T-helper 2 cell (primary cell): ENCODE measurements at places on chromosomes 16 and 17.
A peak's percentile ranks its signal among the peaks of the same experiment; 100 is the strongest.

DNA sequence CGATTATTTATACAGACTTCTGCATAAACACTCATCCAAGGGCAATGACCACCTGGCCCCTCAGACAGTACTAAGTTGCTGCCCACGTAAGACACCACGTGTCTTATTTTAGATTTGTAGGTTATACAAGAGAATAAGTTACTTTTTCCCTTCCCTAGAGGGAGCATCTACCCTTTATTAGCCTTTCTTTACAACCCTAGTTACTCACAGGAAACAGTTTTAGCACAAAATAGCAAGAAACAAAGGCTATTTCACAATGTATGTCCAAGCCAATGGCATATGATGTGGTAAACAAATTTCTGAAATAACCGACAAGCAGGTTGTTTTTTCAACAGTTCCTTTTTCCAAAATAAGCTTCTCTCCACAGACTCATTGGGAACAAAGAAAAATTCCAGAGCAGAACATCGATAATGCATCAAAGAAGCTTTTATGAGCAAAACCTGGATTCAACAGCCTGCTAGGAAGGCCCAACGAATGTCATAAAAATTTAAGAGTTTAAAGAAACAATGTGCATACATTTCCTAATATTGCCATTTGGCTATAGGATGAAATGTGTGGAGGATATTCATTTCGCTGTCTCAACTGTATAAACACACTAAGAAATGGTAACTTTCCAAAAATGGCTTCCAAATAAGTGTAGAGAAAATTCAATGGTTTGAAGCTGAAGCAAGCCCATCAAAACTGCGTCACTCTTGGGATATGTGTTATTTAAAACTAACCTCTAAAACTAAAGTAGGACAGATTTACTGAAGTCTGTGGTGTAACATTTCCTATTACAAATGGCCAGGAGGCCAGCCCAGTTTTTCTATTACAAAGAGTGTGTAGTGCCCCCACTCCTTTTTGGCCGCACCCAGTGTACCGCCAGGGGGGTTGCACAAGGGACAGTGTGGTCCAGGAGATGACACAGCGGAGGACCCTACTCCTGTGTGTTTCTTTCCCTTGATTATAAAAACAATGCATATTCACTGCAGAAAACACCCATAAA lies 50.4 kb upstream of the ERN1 start:
- DNase-seq: no peak

DNA sequence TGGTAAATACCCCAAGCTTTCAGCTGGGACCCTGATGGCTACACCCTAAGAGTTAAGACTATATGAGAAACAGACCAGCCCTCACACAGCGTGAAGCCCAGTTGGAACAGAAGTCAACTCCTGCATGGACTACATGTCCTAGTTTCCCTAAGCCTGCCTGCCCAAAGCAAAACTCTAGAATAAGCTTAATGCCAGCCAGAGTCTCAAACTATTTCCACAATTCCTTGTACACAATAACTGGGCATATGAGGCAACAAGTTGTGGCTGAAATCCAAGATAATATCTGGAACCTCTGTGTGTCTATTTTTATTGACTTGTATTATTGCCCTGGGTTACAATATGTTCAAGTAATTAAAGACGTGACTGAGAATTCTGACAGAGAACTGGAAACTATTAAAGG lies 19.4 kb downstream of the MYH10 start:
- DNase-seq: no peak

GRCh38 chr17:41556306-41556705 lies 15.6 kb downstream of the KRT9 start:
- DNase-seq: no peak

DNA sequence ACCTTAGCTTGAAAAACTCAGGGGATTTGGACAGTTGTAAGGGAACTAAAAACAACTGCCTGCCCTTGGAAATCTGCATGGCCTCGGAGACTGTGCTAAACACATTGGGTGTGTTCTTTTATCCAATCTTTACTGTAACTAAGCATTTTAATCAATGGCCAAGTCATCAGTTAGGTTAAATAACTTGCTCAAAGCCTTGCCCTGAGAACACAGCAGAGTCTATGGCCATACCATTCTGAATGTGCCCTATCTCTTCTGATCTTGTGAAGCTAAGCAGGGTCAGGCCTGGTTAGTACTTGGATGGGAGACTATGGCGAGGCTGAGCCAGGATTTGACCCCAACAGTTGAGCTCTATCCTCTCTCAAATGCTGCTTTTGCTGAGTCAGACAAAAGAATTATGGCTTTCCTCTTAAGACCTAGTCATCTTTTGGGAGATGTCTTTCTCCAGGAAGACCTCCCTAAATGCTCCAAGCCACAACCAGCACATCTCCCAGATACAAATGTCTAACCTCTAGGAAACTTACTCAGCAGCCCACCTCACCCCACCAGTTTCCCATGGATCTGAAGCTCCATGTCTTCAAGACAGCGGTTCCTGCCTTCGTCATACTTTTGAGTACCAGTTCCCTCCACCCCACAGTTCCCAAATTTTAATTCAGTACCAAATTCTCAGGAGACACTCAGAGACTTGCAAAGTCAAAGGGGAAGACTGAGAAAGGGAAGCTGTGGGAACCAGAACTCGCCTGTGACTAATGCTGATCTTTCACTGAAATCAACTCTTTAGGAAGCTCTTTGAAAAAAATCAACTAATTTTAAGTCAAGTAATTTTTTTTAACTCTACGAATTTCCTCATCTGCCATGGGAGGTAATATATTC lies 336.1 kb downstream of the MAF start:
- no peak for DNase-seq

DNA sequence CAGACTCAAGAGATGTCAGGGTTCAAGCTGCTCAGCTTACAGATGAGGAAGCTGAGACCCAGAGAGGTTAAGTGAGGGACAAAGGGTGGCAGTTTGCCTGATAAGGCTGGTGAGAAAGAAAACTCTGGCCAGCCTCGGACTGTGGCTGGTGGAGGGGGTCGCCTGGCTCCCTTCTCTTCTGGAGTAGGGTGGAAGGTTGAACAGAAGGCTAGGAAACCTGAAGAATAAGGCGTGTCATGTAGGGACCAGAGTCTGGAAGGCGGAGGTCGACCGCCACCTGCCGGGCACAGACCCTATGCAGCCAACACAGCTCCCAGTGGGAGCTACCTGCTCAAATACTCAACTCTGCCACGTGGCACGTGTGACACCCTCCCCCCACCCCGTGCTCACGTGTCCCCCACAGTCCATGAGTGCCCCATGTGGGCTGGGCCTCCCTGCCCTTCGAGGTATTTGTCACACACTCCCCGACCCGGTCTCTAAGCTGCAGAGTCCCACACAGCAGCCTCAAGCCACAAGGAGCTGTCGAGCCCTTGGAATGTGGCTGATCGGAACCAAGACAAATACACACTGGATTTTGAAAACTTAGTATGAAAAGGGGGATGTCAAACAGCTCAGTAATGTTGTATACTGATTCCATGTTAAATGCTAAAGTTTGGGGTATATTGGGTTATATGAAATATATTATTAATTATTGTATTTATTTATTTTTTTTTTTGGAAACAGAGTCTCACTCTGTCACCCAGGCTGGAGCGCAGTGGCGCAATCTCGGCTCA lies 11.8 kb downstream of the HID1 start:
- DNase-seq: peak; percentile 60

DNA sequence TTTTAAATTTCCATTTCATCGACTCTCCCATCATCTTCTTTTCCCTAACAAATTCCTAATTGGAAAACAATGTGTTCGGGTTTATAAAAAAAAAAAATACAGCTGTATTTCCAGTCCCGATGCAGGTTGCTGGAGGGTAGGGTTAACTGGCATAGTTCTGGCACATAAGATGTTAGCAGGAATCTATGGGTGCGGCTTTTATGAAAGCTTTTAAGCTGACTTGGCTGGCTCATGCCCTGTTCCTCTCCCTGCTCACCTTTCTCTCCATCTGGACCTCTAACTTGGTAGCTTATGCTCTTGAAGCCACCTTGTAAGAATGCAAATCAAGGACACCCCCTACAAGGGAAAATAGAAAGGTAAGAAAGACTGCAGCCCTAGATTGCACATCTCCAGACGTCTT lies 33.2 kb upstream of the KCNJ2 start:
- no peak for DNase-seq

DNA sequence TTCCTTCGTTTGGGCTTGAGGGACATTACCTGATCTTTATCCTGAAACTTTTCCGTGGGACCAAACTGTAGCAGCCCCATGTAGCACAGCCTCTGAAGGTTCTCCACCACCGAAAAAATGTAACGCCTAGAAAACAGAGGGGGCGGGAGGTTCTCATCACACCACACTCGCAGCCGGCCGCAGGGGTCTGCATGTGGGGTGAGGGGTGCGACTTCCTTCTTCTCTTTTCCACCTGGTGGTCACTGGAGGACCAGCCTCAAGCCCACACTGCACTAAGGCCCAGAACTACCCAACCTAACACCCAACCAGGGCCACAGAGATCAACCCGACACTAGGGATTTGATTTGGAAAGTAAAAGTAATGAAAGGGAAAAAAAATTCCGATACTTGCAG lies 57.1 kb downstream of the GTF3C1 start:
- DNase-seq: no peak

- DNase-seq: no peak
Observed at GRCh38 chr16:25605381-25605780, 86.4 kb upstream of the HS3ST4 start.

- DNase-seq: peak; percentile 64
Observed at GRCh38 chr17:21252796-21253645, at the start of gene NATD1. NATD1 (minus strand) TSS chr17:21253410; CDS start chr17:21253264, 146 bp downstream.

GRCh38 chr16:71645450-71645849 lies 19.5 kb downstream of the MARVELD3 start:
- no peak for DNase-seq

- DNase-seq: peak; percentile 6
Observed at GRCh38 chr16:79863128-79864031, 262.8 kb upstream of the MAF start.

DNA sequence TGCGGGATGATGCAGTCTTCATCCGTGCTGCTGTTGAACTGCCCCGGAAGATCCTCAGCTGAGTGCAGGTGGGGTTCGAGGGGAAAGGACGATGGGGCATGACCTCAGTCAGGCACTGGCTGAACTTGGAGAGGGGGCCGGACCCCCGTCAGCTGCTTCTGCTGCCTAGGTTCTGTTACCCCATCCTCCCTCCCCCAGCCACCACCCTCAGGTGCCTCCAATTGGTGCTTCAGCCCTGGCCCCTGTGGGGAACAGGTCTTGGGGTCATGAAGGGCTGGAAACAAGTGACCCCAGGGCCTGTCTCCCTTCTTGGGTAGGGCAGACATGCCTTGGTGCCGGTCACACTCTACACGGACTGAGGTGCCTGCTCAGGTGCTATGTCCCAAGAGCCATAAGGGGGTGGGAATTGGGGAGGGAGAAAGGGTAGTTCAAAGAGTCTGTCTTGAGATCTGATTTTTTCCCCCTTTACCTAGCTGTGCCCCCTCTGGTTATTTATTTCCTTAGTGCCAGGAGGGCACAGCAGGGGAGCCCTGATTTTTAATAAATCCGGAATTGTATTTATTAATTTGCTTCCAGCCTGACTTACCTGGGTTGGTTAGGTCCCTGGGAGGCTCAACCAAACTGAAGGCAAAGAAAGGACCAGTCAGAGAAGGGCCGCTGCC lies 5.8 kb downstream of the TRAF4 start:
- DNase-seq: no peak

- no peak for DNase-seq
Observed at GRCh38 chr17:42413464-42414040, 9.5 kb downstream of the CAVIN1 start.

- no peak for DNase-seq
Observed at GRCh38 chr17:74703311-74703710, 9.4 kb downstream of the CD300LF start.

DNA sequence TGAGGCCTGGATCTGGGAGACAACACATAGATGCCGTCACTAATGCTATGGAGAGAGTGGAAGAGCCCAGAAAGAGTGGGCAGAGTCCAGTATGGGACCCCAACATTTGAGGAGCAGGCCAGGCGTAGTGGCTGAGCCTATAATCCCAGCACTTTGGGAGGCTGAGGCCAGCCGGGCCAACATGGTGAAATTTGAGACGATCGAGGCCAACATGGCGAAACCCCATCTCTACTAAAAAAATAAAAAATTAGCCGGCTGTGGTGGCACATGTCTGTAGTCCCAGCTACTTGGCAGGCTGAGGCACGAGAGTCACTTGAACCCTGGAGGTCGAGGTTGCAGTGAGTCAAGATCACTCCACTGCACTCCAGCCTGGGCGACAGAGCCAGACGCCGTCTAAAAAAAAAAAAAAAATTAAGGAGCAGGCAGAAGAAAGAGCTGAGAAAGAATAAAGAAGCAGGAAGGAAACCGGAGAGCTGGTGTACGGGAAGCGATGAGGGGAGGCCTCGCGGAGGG lies 6.0 kb upstream of the DNAI2 start:
- no peak for DNase-seq

DNA sequence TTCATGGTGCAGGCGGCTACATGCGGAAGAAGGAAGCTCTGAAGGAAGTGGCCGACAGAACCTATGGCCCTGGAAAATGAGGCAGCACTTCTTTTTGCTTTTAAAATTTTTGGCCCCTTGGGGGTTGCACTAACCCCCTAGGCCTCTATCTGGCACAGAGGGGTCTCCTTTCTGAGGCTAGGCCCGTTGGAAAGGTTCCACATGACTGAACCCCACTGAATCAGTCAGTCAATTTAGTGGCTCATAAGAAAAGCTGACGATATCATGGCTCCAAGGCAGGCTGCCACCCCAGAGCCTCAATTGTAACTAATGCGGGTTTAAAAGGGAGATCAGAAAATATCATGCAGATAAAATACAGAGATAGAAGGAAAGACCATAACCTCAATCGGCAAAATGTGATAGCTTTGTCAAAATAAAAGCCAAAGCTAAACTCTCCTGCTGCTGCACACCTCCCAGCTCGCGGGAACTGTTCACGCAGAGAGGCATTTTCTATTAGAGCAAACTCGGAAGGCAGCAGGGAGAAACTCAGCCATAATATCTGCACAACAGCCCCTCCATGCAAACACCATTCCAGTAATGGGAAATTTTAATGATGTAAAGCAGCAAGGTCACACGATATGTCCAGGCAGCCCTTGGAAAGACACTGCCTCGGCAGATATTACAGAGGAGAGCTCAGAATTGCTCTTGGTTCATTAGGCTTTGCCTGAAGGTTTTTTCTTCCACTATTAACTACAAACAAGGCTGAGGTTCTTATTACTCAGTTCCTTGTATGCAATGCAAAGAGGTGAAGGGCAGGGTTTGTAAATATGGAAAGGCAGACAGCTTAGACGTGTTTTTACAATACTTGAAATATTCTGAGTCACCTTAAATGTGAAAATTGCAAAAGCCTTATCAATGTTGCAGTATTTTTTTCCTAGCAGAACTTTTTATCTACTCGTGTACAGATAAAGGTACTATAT lies 200.4 kb upstream of the PMFBP1 start:
- no peak for DNase-seq

DNA sequence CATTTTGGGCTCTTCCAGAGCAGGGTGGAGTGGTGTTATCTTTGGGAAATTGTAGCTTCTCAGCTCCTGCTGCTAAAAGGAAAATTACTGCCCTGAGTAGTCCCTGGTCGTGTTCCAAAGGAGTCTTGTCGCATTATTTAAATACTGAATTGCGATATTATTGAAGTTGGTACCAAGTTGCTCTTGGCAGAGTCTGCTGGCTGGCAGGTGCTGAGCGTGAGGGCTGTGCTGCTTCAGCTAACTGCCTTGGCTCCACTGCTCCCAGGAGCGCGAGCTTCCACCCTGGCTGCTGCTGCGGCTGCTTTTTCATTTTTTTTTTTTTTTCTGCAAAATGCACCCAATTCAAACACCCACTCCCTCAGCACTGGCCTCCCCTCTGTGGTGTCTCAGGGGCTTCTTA lies 289.8 kb downstream of the MAF start:
- no peak for DNase-seq
